ENCODE measurements at places on chromosomes 5 and 9. TPM values are rescaled to one million over a fixed set of nuclear protein-coding genes. Genes with fewer than 3 reads are reported as not detected.

SYK gene
- total RNA-seq: 71.6 TPM

CMYA5 gene
- total RNA-seq: 0.80 TPM

DMRT3 gene
- not detected for total RNA-seq

ALDH1B1 gene
- 21.1 TPM for total RNA-seq

DNA sequence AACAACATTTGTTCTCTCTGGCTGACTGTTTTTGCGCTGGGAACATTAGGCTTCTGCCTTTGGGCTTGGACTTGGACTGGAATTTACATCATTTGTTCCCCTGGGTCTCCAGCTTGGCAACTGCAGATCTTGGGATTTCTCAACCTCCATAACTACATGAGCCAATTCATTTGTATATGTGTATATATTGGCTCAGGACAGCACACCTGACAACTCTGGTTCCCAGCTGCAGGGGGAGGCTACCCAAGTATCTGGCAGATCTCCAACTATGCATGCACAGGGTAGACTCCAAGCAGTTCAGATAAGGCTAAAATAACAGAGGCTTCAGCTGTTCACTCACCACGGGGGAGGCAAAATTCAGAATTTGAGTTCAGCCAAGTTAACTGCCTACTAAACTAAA, 31.6 kb upstream of the F2RL1 start:
- peak; percentile 81 for DNase-seq

DNA sequence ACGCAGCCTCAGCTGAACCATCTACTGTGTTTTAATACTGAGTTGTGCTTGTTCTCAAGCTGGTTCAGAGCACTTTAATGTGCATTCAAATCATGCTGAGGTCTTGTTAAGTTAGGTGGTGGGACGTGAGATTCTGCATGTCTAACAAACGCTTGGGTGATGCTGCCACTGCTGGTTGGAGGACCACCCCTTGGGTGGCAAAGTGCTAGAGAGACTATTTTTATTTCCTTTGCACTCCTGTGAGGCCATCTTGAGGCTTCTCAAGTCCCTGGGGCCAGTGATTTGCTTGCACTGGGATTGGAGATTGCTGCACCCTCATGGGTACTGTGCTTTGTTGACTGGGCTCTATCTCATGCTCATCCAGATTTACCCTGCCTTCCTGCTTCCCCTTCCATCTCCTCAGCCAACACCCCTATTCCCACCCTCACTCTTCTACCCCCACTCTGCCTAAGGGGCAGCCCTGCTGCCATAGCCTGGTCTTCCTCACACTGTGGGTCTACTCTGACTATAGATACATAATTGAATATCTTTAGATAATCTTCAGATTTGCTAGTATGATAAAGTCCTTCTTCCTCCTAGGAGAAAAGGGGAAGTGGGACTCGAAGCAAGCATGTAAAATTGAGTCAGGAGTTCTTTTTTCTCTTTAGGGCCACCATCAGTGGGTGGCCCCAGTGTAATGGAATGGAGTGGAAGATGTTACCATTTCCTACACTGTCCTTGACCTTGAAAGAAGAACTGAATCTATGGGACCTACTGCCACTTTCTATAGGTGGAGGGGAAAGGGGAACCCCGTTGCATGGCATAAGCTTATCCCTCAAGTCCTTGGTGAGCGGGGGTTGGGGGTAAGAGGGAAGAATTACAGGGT, 45.1 kb upstream of the SUB1 start:
- no peak for DNase-seq

DNA sequence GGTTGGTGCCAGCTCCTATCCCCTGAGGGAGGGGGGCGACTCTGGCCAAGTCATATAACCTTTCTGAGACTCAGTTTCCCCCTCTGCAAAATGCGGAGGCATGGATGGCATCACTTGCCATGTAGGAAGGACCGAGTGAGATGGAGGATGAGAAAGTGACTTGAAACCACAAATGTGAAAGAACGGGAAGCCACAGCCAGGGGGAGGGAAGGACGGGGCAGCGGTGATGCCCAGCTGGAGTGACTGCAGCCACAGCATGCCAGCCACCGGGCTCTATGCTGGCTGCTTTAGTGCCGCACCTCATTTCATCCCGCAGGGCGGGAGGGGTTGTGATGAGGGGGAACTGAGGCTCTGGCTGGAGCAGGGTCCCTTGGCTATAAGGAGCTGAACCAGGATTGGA, 74.5 kb downstream of the HMCN2 start:
- DNase-seq: no peak

DNA sequence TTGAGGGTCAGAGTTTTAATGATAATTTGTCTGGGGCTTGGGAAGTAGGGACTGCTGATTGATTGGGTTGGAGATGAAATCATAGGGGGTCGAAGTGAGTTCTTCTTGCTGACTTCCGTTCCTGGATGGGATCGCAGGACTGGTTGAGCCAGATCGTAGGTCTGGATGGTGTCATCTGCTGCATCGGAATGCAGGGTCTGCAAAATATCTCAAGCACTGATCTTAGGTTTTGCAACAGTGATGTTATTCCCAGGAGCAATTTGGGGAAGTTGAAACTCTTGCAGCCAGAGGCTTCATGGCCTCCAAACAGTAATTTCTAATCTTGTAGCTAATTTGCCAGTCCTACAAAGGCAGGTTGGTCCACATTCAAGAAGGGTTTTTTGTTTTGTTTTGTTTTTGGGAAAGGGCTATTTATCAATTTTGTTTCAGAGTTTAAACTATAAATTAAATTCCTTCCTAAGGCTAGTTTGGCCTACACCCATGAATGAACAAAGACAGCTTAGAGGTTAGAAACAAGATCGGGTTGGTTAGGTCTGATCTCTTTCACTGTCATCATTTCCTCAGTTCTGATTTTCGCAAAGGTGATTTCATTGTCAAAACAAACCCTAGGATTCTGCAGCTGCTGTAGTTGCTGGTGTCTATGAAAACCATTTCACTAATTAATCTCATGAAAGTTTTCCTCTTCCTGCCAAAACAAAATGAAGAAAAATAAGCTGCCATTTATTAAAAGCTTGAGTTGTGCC, 388.0 kb downstream of the TMEM232 start:
- DNase-seq: no peak

- DNase-seq: no peak
Observed at GRCh38 chr5:42492974-42493373, 69.7 kb downstream of the GHR start.

GRCh38 chr5:127650649-127651048, 1.8 kb downstream of the CTXN3 start:
- no peak for DNase-seq

- DNase-seq: no peak
Observed at GRCh38 chr9:132167192-132167591, 5.3 kb downstream of the NTNG2 start.

DNA sequence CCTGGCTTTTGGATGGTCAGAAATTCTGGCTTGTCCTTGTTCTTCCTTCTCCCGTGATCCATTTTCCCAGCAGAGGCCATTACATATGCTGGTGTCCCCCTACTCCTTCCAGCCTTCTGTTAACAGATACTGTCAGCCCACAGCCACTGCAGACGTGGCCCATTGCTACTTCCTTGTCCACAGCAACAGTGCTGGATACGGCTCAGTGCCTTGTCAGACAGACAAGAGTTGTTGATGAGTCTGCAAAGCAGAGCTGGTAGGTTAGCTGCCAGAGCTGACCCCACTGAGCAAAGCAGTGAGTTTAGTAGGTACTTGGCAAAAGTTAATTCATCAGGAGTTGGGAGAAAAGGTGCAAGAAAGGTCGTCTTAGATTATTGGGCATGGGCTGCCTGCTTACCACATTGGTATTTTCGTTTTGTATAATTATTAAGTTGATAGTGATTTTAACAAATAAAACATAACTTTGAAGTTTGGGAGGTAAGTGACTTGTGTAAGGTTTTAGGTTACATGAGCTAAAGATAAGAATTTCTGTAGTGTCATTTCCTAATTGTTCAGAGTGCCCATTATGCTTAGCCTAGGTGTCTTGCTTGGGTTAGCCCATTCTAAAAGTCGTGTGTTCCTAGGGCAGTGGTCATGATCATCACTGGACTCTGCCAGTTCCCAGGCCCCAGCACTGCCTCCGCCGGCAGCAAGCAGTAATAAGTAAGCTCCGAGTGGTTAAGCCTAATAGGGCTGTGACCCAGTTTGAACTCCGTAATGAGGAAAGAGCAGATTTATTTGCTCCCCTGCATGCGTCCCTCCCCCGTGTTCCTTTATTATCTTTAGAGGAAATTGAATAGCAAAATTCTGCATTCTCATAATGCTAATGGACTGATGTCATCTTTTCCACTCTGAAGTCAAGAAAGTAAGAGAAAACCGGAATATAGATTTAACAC, 292.0 kb downstream of the FANCC start:
- DNase-seq: peak; percentile 93

GRCh38 chr9:102550886-102551285, 444.2 kb upstream of the CYLC2 start:
- DNase-seq: no peak

DNA sequence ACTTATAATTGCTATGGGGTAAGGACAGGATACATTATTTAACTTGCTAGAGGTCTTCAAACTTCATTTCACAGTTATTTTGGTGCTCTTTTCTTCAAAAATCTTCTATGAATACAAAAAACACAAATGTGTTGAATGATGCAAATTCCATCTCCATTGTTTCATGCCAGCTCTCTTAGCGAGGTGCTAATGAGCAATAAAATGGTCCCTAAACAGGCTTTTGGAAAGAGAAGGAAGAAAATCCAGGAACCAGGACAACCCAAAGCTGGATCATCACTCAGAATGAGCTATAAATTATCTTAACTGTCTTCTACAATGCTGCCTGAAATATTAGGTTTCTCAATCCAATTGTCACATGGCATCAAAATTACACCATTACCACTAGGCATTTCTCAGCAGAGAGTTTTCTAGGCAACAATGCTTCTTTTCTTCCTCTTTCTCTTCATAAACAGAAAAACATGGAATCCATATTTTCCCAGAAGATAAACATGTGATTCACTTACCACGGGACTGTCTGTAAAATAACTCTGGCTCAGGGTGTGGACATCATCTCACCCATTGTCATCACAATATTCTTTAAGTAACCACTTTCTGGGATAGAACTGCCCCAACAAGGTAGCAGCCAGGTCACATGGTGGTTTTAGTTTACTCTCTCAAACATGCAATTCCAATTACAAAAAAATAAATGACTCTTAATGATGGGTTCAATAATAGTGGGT, 249.4 kb downstream of the NPR3 start:
- no peak for DNase-seq

DNA sequence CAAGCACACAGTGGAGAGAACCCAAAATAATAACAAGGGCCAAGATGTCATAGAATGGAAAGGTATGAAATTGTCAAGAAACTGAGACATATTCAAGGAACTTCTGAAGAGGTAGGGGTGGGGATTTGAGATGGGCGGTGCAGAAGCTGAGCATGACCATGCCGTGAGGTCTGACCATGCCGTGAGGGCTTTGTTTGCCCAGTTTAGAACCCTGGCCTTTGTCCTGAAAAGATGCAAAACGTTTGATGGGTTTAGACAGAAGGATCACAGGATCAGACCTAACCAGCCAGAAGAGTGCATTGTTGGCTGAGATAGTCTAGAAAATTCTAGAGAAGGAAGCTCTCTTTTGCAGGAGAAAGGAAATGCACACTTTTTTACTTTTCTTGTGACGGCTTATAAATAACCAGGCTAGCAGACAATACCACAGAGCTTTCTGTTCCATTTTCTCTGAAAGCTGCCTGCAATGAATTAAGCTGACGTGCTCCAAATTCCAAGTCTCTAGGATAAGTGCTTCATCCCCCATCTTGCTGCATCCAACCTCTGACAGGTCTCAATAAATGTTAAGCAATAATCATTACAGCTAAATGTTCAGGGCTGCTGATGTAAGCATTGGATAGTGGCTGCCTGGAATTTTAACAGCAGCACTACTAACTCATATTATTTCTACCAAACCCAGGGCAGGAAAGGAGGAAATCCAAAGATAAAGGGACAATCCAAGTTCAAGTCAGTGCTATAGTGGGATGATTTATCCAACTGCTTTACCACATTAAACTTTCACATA, 110.9 kb upstream of the IL6ST start:
- DNase-seq: no peak

DNA sequence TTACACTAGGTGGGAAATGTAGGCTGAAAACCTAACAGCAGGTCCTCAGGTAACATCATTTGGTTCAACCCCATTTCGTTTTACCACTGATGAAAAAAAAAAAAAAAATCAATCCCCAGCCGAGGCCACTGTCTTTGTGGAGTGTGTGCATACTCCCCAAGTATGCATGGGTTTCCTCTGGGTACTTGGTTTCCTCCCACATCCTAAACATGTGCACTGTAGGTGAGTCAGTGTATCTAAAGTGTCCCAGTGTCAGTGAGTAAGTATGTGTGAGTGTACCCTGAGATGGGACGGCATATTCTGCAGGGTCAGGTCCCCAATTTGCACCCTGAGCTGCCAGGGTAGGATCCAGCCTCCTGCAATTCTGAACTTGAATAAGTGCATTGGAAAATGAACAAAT, 966.5 kb upstream of the DMAC1 start:
- DNase-seq: no peak

GRCh38 chr9:98365781-98366180, 110.3 kb upstream of the TBC1D2 start:
- DNase-seq: no peak

Measured in lung (tissue), 17 donors.